ENCODE measurements at places on chromosomes 16 and 17.

GRCh38 chr16:85856585-85856984 lies 42.4 kb upstream of the IRF8 start:
- no peak for DNase-seq

GRCh38 chr17:82228842-82229697 lies at the start of gene SLC16A3:
SLC16A3 (plus strand) TSS chr17:82229042; CDS start chr17:82236009, 6,967 bp downstream.
- DNase-seq = peak; percentile 77

DNA sequence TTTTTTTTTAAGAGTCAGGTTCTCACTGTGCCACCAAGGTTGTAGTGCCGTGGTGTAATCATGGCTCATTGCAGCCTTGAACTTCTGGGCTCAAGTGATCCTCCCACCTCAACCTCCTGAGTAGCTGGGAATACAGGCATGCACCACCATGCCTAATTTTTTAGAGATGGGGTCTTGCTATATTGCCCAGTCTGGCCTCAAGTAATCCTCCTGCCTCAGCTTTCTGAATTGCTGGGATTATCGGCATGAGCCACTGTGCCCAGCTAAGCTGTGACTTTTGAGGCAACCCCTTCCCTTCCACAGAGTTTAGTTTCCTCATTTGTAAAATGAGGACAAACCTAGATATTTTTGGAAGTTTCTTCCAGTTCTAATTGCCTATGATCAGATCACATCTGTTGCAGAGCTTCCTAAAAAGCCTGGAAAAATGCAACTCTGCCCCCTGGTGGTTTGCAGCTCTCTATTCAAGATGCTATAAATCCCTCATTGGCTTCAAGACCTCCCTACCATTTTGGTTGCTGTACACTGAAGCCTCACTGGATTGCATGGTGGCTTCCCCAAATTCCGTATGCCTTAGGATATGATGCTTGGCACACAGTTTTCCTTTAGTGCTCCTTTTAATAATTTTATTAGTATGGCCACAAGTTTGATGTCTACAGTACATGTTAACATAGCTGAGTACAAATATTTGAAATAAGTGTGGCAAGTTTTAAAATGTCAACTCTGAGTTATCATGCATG lies 19.3 kb downstream of the GDE1 start:
- peak; percentile 77 for DNase-seq

- DNase-seq = no peak
These were observed 5.8 kb upstream of the ABCA6 start for GRCh38 chr17:69147460-69147859.

DNA sequence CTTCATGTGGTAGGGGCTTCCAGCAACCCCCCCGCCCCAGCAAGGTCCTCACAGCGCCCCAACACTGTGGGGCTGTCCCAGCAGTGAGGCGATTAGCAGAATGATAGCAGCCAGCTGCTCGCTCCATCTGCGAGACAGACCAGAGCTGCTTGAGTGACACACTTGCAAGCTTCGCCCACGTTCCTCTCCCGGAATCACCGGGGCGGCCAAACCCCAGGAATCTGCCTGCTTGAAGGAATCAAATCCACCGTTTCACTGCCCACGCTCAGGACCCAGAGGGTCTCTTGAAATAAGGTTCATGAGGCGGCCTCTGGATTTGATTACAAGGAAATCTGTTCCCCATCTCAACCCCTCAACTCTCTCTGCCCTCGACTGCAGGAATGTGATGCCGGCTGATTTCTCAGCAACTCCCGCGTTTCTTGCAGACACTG lies 356.0 kb downstream of the C16orf95 start:
- DNase-seq = peak; percentile 32

Measured in iris pigment epithelial cell (primary cell).